ENCODE measurements at places on chromosomes 2 and 18. TPM values are rescaled to one million over a fixed set of nuclear protein-coding genes. Genes with fewer than 3 reads are reported as not detected.

Gene ING5
- total RNA-seq: 32.7 TPM

Gene GDF7
- 0.49 TPM for total RNA-seq

Gene PLB1
- 2.1 TPM for total RNA-seq

Gene MBD2
- 21.6 TPM for total RNA-seq

Gene GAL3ST2
- not detected for total RNA-seq

Gene PRSS56
- total RNA-seq: not detected

Gene CYP27C1
- 0.83 TPM for total RNA-seq

Gene NEDD4L
- 52.0 TPM for total RNA-seq

Gene ITGA6
- 21.6 TPM for total RNA-seq

Gene NCKAP1
- 206 TPM for total RNA-seq

Gene MCEE
- 18.8 TPM for total RNA-seq

Gene SPDYA
- 1.1 TPM for total RNA-seq

Gene DSG2
- total RNA-seq: 2.0 TPM

Gene MAL
- 20.6 TPM for total RNA-seq

Gene ZNF519
- 19.6 TPM for total RNA-seq

Gene CCDC138
- total RNA-seq: 1.8 TPM

Gene ANKRD44
- 41.1 TPM for total RNA-seq

Gene SLC23A3
- 0.36 TPM for total RNA-seq

Gene PKDCC
- 101 TPM for total RNA-seq

Gene PLEK
- total RNA-seq: 5.8 TPM

Gene DUSP2
- total RNA-seq: not detected

Gene CMPK2
- total RNA-seq: 9.3 TPM

Gene KCNIP3
- total RNA-seq: 11.8 TPM

Gene COL5A2
- total RNA-seq: 89.5 TPM

Gene ANKAR
- 11.9 TPM for total RNA-seq

Gene SCG2
- total RNA-seq: 16.8 TPM
